ENCODE measurements at places on chromosomes 4 and X. TPM values are rescaled to one million over a fixed set of nuclear protein-coding genes. Genes with fewer than 3 reads are reported as not detected.
A peak's percentile ranks its signal among the peaks of the same experiment; 100 is the strongest.

- DNase-seq: no peak
These were observed 739 bp downstream of the GAK start for GRCh38 chr4:931194-931959.

DNA sequence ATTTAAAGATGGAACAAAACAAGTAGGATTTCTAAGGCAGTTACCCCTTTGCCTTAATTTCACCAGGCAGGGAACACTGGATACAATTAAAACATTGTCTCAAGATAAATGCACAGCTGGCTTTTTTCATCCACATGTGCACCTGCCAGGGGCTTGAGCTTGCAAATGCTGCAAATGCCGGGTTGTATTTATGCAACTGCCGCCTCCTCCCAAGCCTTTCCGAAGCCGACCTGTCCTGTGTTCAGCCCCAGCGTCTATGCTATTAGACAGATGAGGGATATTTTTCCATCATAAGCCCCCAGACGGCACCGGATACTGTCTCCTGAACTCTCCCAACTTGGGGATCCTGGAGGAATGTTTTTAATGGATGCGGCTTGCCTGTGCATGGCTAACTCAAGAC lies 251.6 kb downstream of the CRLF2 start:
- no peak for DNase-seq

DNA sequence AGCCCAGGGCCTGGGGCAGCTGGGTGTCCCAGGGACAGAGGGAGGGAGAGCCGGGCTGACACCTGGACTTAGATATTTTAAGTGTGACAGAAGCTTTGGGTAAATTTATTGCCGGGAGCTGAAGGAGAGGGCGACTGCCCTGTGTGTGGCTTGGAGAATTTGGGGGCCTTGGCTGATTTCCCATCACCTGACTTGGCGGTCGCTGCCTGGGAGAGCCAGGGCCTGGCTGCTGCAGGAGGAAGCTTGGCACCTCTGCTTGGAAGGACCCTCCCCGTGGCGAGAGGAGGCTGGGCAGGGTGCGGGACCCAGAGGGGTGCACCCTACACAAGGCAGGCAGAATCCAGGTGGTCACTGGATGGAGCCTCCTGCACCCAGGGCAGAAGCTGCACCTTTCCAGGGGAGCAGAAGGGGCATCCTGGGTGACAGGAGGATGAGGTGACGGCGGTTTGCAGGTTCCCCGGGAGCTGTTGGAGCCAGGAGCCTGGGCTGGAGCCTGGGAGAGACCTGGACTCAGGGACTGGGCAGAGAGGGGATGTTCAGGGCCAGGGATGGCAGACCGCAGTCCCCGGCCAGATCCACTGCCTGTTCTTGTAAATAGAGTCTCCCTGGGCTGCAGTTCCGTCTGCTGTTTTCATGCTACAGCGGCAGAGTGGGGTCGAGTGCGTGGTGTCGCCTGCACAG lies 72.0 kb downstream of the RGS12 start:
- DNase-seq: no peak

GRCh38 chrX:20362268-20363267 lies 95.9 kb upstream of the RPS6KA3 start:
- DNase-seq: peak; percentile 85

- DNase-seq: no peak
These were observed 19.0 kb downstream of the SMPX start for GRCh38 chrX:21738950-21739287.

GRCh38 chrX:3384327-3384726 lies 37.9 kb upstream of the MXRA5 start:
- no peak for DNase-seq

DNA sequence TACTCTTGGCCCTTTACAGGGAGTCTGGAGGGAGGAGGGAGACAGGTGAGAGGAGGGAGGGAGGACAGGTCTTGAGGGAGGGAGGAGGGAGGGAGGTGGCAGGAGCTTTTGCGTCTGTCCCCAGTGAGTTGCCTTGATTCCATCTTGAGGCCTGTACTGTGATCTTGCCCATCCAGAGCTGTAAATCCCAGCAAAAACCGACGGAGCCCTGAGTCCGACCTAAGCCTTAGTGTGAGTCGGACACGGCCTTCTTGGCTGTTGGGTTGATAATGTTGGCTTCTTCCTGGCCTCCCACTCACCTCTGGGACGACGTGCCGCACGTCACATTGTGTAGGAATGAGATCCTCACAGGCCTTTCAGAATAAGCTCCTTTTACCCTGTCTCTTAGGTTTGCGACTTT lies 72.5 kb downstream of the RGS12 start:
- no peak for DNase-seq

- DNase-seq: no peak
These were observed 9.7 kb upstream of the ZNF674 start for GRCh38 chrX:46554942-46555341.

DNA sequence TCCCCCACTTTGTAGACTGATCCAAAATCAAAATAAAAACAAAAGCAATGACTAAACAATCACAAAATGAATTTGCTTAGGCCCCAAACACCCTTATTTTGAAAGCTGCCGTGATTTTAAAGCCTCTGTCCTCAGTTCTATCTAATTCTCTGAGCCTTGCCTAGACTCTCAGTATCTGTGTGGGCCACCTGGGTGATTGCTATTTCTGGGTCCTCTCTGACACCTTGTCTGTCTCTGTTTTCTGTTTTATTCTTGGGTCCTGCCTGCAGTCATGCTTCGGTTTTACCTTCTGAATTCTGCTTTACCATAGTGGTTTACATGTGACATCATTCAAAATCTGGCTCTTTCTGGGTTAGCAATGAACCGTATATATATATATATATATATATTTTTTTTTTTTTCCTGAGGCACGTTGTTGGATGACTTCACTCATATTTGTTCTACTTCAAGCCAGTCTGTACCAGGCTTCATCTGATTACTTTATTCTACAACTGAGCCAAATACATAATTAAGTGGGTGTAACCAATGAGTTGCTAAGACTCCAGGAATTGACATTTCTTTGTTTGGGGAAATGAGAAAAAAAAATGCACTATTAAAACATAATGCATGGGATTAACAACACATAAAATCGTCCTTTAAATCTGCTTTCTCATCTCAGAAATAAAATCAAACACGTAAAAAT lies 710.7 kb upstream of the SLIT2 start:
- no peak for DNase-seq

DNA sequence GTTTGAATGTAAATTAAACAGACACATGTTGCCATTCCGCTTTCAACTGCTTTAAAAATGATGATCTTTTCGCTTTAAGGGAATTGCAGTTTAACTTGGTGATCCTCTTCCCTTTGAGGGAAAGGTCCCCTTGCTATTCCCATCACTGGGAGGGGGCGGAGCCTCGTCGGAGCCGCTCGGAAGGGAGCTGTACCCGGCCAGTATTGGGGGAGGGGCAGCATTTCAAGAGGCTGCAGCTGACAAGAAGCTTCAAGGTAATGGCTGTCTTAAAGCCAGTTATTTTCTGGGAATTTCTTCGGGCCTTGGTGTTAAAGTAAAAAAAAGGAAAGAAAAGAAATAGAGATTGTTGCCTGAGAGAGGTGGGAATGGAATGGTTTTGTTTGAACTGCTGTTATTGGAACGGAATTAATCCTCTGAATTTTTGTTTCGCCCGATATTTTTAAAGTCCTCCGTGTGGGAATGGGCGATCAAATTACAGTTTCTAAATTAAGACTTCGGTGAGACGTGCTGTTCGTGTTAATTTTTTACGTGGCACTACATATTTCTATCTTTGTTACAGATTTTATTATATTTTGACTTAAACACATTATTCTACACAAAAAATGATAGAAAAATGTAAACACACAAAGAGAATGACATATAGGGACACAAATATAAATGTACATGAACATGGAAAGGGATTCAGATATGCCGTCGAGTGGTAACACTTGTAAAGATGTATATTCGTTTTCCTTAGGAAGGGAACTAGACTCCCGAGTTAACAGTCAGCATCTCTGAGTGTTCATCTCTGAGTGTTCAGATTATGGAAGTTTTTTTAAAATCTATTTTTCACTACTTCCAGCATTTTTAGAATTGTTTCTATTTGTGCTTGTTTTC lies 9.2 kb downstream of the PWWP3B start:
- peak; percentile 54 for DNase-seq

DNA sequence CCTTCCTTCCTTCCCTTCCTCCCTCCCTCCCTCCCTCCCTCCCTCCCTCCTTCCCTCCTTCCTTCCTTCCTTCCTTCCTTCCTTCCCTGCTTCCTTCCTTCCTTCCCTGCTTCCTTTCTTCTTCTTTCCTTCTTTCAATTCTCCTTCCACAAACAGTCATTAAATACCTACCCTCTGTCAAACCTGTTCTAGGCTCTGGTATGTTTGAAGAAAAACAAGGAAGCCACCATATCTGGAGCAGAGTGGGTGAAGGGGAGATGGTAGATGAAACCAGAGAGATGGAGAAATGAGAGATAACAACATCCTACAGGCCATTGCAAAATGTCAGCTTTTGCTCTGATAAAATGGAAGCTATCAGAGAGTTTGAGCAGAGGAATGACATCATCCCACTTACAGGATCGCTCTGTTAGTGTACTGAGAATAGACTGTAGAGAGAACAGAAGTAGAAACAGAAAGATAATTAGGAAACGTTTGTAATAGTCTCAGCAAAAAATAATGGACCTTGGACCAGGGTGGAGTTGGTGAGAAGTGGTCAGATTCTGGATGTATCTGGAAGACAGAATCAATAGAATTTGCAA lies 334.0 kb downstream of the STIM2 start:
- no peak for DNase-seq

Gene C4orf50
- 0.03 TPM for total RNA-seq

Gene RPL9
- total RNA-seq: 963 TPM

Gene RPL34
- total RNA-seq: 1,030 TPM

Gene SMARCA1
- total RNA-seq: 21.3 TPM

Gene GRIA3
- 0.52 TPM for total RNA-seq

Gene IL21
- total RNA-seq: 0.26 TPM

All from lung (tissue), 17 donors.